ENCODE measurements at places on chromosomes 12 and 14.

DNA sequence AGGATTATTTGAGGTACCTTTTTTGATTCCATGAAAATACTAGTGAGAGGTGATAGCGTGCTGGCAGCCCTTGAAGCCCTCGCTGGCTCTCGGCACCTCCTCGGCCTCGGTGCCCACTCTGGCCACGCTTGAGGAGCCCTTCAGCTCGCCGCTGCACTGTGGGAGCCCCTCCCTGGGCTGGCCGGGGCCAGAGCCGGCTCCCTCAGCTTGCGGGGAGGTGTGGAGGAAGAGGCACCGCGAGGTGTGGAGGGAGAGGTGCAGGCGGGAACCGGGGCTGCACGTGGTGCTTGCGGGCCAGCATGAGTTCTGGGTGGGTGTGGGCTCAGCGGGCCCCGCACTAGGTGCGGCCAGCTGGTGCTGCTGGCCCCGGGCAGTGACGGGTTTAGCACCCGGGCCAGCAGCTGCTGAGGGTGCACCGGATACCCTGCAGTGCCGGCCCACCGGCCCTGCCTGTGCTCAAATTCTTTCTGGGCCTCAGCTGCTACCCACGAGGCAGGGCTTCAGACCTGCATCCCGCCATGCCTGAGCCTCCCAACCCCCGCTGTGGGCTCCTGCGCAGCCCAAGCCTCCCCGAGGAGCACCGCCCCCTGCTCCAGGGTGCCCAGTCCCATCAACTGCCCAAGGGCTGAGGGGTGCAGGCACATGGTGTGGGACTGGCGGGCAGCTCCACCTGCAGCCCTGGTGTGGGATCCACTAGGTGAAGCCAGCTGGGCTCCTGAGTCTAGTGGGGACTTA is 7.4 kb downstream of the MOK start:
- no peak for DNase-seq

DNA sequence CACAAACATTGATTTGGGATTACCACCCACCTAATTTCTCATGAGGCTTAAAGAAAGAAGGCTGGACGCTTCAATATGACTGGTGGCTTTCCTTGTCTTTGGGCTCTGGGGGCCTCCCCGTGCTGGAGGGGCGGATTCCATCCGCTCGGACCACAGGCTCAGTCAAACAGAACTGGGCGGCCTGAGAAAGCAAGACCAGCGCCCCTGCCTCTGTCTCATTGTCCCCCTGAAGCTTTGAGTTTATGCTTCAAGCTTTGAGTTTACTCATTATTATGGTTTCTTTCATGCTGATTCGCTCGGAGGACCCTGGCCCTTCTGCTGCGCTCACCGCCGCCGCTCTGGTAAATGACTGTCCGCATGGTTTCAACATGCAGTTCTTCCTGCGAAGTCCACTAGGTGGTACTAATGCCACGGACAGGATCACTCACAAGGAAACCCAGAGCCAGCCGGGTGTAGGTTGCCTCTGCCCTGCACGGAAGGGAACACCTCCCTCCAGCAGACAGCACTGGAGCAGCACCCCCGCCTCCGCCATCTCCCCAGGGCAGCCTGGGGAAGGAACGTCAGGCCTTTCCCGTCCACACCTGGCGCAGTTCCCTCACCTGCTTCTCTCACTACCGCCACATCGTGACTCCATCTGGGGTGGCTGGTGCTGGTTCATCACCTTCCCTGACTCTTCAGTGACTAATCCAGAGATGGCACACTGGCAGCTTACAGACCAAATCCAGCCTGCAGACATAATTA is 13.2 kb upstream of the TIGAR start:
- peak; percentile 77 for DNase-seq

DNA sequence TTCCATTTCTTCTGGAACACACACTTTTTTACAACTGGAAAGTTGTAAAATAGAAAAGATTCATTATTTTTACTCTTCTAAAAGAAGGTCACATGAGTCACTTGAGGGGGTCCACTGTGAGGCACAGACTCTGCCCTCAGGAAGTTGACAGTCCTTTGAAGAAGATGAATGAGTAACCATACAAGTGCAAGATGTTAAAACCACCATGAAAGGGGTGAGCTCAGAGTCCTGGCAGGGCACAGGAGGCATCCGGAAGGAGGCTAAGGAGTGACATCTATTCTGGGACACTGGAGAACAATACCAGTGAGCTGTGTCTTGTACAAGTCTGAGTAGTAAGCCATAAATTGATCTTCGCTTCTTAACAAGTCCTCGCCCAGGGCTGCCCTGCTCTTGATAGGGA is 126.0 kb upstream of the FRMD6 start:
- DNase-seq: no peak

- no peak for DNase-seq
These were observed 9.6 kb upstream of the FOXG1 start for GRCh38 chr14:28756884-28757570.

DNA sequence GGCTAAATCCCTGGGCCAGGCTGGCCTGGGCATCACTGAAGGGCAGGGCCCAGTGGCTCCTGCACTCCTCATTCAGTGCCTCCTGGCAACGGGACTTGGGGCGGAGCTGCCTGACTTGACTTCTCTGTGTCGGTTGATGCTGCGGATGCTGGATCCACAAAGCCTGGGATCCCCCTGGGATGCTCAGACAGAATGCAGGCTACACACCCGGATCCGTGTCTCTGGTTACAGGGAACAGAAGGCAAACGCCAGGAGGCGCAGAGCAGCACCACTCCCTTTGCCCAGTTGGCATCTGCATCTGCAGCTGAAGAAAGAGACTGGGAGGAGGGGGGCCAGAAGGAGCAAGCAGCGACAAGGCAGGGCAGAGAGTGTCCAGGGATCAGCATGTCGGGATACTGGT is 154.5 kb upstream of the FKBP4 start:
- no peak for DNase-seq

- DNase-seq: no peak
These were observed 18.7 kb upstream of the SCFD1 start for GRCh38 chr14:30603402-30603801.

GRCh38 chr12:62598846-62599245 is 132.2 kb downstream of the MON2 start:
- no peak for DNase-seq

DNA sequence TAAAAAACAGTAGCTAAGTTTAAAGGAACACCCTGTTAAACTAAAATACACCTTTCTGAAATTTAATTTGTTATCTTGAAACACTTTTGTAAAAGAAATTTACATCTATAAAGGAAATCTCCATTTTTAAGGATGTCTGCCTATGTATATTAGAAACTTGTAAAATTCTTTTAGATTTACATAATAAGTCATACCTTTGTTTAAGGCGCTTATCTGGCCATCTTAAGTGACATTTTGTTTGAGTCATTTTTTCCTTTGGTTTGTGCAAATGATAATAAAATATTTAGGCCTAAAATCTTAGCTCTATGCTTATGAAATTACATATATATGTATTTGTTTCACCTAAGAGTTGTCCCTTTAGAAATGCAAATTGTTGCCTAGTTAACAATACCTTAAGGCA is 1193.4 kb downstream of the FSCB start:
- no peak for DNase-seq

DNA sequence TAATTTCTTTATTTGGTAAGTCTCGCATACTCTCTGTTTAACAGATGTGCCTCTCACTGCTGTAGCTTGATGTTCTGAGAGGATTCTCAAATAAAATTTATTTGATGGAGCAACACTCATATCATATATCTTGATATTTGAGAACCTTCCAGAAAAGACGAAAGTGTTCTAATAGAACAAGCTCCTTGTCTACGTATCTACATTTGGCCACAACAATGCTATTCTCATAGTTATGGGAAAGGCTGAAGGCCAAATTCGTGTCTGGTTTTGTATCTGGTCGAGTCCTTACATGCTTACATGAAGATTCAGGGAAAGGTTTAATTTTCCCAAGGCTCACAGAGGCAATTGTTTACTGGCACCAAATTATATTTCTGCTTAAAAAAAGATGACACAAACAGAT is 186.7 kb upstream of the SLC38A2 start:
- DNase-seq: no peak

- DNase-seq: no peak
These were observed 8.0 kb upstream of the PLEKHA5 start for GRCh38 chr12:19121449-19122018.

DNA sequence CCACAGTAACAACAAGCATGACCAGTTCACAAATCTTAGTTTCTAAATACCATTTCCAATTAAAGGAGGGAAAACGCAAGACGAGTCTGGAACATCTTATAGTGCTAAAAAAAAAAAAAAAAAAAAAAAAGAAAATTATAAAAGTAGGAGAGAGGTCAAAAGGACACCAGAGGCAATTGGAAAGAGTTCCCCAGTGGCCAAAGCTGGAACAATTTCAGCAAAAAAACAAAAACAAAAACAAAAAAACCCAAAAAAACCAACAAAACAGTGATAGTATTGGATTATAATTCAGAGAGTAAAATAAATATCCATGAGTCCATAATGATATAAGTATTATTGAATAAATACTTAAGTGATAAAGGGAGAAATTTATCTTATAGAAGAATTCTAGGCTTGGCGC is 10.3 kb upstream of the NAP1L1 start:
- no peak for DNase-seq

DNA sequence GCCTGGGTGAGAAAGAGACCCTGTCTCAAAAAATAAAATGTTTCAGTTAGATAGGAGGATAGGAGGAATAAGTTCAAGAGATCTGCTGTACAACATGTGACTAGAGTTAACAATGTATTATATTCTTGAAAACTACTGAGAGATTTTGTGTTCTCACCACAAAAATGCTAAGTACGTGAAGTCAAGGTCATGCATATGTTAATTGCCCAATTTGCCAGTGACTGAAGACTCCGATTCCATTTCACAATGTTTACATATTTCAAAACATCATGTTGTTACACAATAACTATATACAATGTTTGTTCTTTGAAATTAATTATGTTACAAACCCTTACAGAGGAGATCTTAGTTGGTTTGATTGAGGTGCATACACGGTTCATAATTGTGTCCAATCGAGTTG is 52.1 kb downstream of the SLC15A4 start:
- DNase-seq: no peak

DNA sequence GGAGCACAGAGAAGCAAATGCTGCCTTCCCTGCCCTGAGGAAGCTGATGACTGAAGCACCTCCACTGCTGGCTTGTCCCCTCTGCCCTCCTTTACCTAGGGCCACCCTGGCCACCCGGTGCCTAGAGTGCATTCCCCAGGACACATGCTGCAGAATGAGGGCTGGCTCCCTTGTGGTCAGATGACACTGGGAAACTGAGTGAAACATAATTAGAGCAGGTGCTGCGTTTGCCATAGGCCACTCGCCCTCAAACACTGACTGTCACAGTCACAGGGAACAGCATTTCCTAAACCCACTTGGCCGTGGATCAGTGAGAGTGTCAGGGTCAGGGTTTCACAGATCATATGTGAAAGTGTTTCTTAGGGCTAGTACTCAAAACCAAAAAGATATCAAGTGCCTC is 16.0 kb downstream of the TCHP start:
- no peak for DNase-seq

- DNase-seq: peak; percentile 12
These were observed 13.5 kb downstream of the CPSF2 start for GRCh38 chr14:92135269-92135668.

Measured in right renal pelvis (tissue), 4 donors.